ENCODE measurements at places on chromosomes 3 and 15.

- DNase-seq: no peak
These were observed 363.2 kb upstream of the NAALADL2 start for GRCh38 chr3:174495928-174496327.

- DNase-seq: no peak
These were observed 5.6 kb downstream of the CD96 start for GRCh38 chr3:111547631-111548030.

DNA sequence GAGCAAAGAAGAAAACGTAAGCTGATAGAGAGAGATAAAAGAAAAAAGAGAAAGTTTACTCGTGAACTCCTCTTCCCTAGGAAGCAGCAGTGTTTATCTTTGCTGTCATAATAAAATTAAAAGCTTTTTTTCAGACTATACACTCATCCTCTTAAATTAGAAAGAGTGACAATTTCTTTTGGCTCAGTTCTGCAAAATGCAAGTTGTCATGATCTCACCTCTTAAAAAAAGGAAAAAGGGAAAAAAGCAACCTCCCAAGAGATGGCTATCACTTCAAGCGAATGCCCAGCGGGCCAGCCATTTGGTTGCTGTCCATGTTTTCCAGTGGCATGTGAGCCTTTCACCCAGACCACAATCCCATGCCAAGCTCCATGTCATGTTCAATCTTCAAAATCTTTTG lies 7.0 kb upstream of the THBS1 start:
- DNase-seq: no peak

DNA sequence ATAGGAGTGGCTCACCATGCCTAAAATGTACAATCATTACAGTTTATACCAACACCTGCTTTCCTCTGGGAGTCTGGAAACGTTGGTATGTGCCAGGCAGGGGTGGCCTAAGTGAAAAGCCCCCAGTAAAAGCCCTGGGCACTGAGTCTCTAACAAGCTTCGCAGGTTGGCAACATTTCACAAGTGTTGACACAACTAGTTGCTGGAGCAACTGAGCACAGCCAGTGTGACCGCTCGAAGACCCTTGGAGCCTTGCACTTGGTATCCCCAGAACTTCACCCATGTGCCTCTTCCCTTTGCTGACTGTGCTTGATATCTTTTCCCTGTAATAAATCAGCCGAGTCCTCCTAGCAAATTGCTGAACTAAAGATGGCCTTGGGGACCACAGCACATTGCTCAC lies 2.7 kb downstream of the RIOX2 start:
- DNase-seq: no peak

DNA sequence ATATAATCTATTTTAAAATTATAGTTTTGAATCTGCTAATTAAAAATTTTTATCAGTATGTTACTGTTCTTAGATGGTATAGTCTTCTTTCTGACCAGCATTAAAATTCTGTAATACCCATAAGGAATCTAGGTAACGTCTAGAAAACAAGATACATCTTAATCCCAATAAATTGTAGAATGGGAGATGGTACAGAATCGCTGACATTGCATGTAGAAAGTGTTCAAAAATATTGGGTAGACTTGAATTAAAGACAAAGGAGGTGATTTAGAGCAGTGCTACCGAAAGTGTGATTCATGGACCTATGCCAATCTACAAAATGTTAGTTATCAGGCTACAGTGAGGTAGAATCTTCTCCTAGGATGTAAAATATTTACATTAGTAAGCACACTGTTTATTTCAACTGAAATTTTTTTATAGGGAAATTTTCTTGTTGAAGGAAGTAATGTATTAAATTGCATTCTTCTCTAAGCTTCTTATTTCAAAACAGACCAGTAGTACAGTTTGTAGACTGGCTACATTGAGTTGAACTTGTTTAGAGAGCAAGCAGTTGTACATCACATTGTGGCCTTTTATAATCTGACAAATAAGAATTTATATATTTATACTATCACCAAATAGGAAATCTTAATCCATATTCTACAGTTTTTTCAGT lies 17.1 kb downstream of the MINDY2 start:
- DNase-seq: no peak

DNA sequence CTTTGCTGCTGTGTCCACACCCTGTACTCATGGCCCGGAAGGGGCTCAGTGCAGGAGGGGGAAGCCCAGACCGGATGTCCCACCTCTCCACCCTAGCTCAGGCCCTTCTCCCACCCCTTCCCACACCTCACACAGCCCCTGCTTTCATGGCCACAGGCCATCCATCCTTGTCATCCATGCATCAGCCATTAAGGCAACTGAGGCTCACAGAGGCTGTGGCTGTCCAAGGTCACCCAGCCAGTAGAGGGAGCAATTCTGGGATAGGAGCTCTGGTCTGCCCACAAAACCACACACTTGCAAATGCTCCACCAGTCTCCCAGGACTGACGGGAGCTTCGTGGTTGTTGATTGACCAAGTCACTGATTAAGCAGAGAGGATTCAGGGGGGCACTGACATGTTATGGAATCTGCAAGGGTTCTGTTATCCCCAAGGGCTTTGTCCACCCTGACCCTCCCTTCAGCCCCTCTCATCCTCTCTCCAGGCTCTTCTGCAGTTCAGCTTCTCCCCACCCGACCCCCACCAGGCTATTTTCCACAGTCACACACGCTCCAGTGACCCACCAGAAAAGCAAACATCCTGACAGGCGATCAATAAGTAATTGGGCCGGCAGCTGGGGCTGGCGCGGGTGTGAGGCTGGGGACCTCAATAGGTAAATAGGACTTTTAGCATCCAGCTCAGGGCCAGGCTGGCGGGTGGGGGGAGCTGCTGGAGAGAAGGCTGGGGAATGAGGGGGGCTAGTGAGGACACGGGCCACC lies 15.1 kb downstream of the LINGO1 start:
- DNase-seq: no peak

DNA sequence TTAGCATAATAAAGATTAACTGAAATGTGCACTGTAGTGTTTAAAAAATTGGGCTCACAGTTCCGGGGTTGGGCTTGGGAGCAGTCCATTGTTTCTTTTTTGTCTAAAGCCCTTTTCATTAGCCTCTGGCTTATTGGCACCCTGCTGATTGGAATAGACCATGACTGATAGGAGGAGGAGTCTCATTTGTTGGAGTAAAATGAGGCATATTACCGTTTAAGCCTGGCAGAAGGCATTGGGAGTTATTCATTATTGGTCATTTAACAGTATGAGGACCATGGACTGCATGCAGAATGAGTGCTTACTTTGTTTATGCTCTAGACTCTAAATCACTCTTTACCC lies 139.0 kb upstream of the CGNL1 start:
- DNase-seq: no peak

DNA sequence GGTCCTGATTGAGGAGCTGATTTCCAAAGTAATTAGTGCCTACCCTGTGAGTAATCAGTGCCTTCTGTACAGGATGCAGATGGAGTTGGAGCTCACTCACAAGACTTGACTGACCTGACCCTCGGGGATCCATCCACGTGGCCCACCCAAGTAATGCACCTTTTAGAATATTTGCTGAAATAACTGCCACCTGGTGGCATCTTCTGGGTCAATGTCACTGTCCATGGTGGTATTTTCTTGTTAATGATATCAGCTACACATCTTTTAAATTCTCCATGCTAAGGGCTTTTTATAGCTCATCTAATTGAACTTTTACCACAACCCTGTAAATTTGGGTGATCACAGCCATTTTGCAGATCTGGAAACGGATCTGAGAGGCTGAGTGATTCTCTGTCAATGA lies 74.3 kb upstream of the ANKRD34C start:
- no peak for DNase-seq

DNA sequence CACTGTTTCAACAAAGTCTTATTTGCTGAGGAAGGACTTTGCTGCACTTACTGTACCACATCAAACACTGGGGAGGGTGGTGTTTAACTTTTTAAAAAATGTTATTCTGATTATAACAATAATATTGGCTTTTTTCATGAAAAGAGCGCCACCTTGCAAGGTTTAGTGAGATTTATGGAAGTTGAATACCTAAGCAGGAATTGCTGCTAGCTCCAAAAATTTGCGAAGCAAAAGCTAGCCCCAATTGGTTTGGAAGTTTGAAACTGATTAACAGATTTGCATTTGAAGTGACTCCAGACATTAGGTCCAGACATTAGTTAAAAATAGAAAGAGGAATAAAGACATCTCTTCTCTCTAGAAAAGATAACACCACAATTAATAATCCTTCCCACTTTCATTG lies 6.7 kb downstream of the ZIC1 start:
- no peak for DNase-seq

- DNase-seq: peak; percentile 37
These were observed 23.3 kb downstream of the RNU5B-1 start for GRCh38 chr15:65327651-65328393.

- no peak for DNase-seq
These were observed 96.3 kb upstream of the ALDH1A3 start for GRCh38 chr15:100783291-100783690.

- no peak for DNase-seq
These were observed 9.6 kb downstream of the CALML4 start for GRCh38 chr15:68195336-68196112.

DNA sequence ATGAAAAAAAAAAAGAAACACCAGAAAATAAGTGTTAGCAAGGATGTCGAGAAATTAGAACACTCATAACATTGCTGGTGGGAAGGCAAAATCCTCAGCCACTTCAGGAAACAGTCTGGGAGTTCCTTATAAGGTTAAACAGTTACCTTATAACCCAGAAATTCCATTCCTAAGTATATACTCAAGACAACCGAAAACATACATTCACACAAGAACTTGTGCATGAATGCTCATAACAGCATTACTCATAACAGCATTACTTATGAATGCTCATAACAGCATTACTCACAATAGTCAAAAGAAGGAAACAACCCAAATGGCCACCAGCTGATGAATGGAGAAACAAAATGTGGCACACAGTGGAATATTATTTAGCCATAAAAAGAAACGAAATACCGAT lies 34.8 kb upstream of the DCP1A start:
- no peak for DNase-seq

DNA sequence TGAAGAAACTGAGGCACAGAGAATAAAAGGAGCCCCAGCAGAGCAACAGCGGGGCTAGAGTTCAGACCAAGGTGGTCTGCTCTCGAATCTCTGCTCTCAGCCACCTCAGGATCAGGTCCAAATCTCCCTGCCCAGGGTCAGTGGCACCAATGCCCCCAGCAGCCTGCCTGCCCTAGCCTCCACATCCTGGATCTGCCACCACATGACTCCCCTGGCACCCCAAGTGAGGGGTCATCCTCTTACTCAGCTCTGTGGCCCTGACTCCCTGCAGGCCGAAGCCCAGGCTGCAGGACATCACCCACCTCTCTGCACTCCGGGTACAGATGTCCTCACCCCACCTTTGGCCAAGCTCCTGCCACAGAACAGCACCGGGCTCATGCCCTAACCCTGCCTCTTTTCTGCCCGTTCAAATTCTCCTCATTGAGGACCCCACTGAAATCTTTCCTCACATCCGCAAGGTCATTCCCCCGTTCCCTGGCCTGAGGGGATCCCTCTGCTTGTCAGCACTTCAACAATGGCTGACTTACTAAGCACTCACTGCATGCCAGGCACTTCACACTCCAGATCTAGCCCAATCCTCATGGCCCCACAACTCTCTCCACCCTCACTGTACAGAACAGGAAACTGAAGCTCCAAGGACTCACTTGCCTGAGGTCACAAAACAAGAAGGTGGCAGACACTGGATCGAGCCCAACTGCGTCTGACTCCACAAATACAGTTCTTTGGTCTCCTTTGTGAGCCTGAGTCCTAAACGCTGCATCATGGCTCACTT lies 4.3 kb downstream of the PPIB start:
- no peak for DNase-seq

DNA sequence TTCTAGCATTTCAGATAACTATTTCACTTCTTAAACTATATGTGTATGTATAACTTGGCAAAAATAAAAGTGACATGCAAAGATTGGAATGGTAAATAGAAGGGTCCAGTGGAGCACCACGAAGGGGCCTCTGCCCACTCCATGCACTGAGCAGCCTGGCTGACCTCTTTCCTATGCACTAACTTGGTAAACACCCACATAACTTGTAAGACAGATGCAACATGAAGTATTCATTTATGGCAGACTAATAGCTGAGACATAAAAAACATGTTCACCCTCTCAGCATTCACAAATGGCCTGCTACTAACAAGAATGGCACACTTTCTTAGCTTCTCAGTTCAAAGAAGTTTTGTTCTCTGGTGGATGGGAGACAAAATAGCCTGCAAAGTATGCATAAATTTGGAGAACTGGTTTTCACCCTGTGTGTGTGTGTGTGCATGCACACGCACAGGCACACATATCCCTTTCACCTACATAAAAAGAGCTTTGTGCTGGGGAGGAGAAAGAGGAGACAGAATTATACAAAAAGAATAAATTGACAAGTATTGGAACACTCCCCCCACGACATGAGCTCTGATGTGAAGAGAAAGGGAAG lies 26.5 kb upstream of the RYK start:
- DNase-seq: no peak

- no peak for DNase-seq
These were observed 31.9 kb upstream of the RTP4 start for GRCh38 chr3:187336322-187336721.

- no peak for DNase-seq
These were observed 130.9 kb upstream of the CTDSPL start for GRCh38 chr3:37730825-37731224.

GRCh38 chr3:23046536-23046935 lies 156.6 kb upstream of the UBE2E2 start:
- no peak for DNase-seq

- no peak for DNase-seq
These were observed 244.7 kb upstream of the ZPLD1 start for GRCh38 chr3:102189956-102190723.

DNA sequence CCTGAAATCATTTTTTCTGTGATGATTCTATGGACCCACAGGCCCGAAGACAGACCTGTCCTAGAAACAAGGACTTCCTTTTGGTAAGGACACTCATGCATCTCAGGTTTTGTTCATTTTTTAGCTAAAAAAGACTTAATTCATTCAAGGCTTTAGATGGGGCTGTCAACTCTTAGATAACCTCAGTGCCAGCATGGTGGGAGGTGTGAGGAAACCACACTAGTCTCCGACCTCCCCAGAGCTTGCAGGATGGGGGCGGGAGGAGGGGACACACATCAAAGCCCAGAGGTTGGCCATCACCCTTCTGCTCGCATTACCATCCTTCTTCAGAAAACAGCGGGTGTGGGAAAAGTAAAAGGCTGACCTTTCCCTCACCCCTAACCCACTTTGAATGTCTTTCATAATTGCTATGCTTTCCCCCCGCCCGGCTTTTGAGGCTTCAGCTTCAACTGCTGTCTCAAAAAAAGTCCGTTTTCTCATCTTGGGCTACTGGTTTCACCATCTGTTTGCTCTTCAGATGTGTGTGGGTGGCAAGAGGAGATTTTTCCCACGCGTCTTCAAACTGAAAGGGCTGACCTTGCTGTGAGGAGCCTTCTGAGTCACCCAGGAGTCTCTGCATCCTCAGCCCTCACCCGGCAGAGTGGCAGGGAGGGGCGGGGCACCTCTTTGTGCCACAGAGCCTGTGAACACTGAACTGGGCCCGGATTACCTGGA lies 27.6 kb upstream of the CXCR6 start:
- peak; percentile 90 for DNase-seq

- DNase-seq: no peak
These were observed 522.1 kb upstream of the TGFBR2 start for GRCh38 chr3:30084316-30084715.
